Ascending aorta (tissue), 2 donors: ENCODE measurements at places on chromosomes 2 and 18.

DNA sequence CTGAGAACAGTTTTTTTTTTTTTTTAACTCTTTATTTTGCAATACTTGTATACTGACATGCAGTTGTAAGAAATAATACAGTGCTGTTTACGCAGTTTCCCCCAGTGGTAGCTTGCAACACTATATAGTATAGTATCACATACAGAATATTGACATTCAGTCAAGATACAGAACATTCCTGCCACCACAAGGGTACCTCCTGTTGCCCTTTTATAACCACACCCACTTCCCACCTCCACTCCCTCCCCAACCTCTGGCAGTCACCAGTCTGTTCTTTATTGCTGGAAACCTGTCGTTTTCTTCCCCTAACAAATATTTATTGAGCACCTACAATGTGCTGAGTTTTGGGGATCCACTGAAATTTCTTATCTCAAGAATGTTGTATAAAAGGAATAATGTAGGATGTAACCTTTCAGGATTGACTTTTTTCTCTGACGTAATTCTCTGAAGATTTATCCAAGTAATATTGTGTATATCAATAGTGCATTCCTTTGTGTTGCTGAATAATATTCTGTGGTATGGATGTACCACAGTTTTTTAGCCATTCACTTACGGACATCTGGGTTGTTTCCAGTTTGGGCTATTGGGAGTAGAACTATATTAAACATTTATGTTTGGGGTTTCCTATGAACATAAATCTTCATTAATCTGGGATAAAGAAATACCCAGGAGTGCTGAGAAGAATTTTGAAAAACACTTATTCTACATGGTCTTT, 51.4 kb upstream of the EML6 start:
- H3K4me1 ChIP-seq, result no peaks in the 10 kb centered on the region
- no peak overlapping the region for H3K27ac ChIP-seq
- H3K27me3 ChIP-seq, result no peaks in the 10 kb centered on the region
- H3K36me3 ChIP-seq, result peaks cover 22% of the 10 kb centered on the region
- H3K4me3 ChIP-seq, result no peak overlapping the region
- DNase-seq, result no peak

DNA sequence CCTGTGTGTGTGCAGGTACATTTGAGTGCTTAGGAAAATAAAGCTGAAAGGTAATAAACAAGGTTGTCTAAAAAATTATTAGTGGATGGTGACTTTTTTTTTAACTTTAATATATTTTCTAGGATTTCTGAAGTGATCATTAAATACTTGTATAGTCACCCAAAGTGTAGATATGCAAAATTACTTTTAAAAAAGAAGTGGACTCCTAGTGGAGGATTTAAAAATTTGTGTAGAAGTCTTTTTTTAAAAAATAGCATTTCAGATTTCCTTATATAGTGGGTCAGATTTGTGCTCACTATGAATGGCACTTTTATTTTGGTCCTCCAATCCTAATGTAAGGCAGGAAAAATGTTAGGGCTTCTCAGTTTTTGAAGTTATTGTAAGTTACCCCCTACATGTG, 3.9 kb downstream of the GORASP2 start:
- H3K4me3 ChIP-seq, result no peak overlapping the region
- H3K27me3 ChIP-seq, result no peaks in the 10 kb centered on the region
- no peak overlapping the region for H3K27ac ChIP-seq
- peaks cover 9% of the 10 kb centered on the region for H3K36me3 ChIP-seq
- DNase-seq, result no peak

- H3K4me3 ChIP-seq, result no peak overlapping the region
- no peaks in the 10 kb centered on the region for H3K36me3 ChIP-seq
- no peaks in the 10 kb centered on the region for H3K4me1 ChIP-seq
- no peaks in the 10 kb centered on the region for H3K27me3 ChIP-seq
- no peak overlapping the region for H3K27ac ChIP-seq
Measured at GRCh38 chr2:134109725-134110124, 144.1 kb upstream of the MGAT5 start.

DNA sequence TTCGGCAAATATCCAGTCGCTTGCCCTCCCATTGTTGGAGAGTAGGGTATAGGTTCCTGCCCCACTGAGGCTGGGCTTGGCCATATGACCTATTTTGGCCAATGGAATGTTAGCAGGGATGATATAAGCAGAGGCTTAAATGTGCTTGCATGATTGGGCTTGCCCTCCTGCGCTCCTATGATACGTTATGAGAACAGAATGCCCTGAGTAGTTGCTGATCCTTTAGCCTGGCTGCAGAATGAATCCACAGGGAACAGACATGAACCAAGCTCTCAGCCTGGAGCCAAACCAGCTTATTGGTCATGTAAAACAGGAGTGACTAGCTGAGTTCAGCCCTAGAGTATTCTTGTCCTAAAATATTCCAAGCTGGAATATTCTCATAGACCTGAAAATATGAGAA, 34.8 kb upstream of the IMP4 start:
- H3K27ac ChIP-seq, result no peak overlapping the region
- H3K4me3 ChIP-seq, result no peak overlapping the region

GRCh38 chr18:23136326-23137096, 1.2 kb downstream of the CABLES1 start:
- no peaks in the 10 kb centered on the region for H3K36me3 ChIP-seq
- H3K4me1 ChIP-seq, result peaks cover 18% of the 10 kb centered on the region
- peak overlapping the region; percentile 65 for H3K4me3 ChIP-seq
- no peak for DNase-seq
- H3K27ac ChIP-seq, result peak overlapping the region; percentile 91

- H3K4me3 ChIP-seq, result no peak overlapping the region
- no peaks in the 10 kb centered on the region for H3K4me1 ChIP-seq
- no peaks in the 10 kb centered on the region for H3K27me3 ChIP-seq
- no peak for DNase-seq
- H3K27ac ChIP-seq, result no peak overlapping the region
Measured at GRCh38 chr2:113032737-113033136, 19.9 kb downstream of the IL36B start.

GRCh38 chr18:32919799-32920198, 147.0 kb upstream of the KLHL14 start:
- no peaks in the 10 kb centered on the region for H3K4me1 ChIP-seq
- H3K27ac ChIP-seq, result no peak overlapping the region
- H3K4me3 ChIP-seq, result no peak overlapping the region
